ENCODE measurements at places on chromosomes 5 and 9.
A peak's percentile ranks its signal among the peaks of the same experiment; 100 is the strongest.

DNA sequence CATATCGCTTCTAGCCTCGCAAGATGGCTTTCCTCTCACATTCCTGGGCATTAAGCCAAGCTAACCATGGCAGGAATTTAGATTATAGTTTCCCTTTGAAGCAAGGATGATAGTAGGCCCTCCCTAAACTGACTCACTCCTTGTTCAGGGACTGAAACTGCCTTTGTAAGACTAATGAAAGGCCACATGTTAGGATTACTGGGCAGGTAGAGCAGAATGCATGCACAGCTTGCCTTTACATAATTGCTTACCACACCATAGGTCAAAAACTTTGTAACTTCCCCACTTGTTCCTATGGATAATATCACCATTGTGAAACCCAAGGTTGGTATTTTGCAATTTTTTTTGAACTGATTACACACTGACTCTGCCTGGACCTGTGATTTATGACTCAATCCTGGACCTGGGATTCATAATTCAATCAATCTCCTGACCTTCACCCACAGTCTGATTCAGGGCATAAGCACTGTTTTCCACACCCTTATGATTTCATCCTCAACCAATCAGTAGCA lies 41.0 kb upstream of the PRDM9 start:
- DNase-seq = no peak

GRCh38 chr9:126678989-126679388 lies 65.3 kb downstream of the LMX1B start:
- DNase-seq = no peak

GRCh38 chr5:53478411-53479044 lies 1.9 kb upstream of the FST start:
- DNase-seq = peak; percentile 60

GRCh38 chr9:102106439-102106838 lies 368.0 kb upstream of the GRIN3A start:
- no peak for DNase-seq

- DNase-seq = no peak
Measured at GRCh38 chr9:35436933-35437332, 53.0 kb upstream of the RUSC2 start.
